ENCODE measurements at places on chromosomes 4 and X.

- DNase-seq: no peak
Observed at GRCh38 chrX:43527801-43528200, 128.3 kb upstream of the MAOA start.

GRCh38 chr4:82247629-82248028 is 126.2 kb downstream of the HNRNPD start:
- DNase-seq: no peak

DNA sequence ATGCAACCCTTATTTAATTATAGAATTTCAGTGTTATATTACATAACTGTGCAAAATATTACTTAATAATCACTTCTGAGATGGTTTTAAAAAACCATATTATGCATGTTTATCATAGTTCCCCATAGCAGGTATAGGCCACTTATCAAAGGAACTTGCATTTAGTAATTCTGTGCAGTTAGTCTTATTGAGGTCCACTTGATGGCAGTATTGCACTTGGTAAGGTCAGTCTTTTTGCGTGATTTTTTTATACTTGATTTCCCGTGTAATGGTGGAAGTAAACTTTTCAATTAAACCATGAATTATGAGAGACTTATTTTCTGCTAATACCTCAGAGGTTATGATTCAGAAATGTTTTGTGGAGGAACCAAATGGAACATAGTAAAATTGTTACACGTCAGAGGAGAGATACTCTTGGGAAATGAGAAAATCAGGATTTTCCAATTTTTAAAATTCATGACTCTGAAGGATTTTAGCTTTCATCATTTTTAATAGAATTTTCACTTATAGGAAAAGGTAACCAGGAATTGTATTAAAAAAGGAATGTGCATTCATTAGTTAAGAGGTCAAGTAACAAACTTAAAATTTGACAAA is 230.0 kb downstream of the CCSER1 start:
- DNase-seq: no peak

GRCh38 chrX:30224536-30224935 is 5.9 kb upstream of the MAGEB3 start:
- DNase-seq: no peak

- no peak for DNase-seq
Observed at GRCh38 chrX:1162119-1162916, 50.1 kb downstream of the CRLF2 start.

- DNase-seq: no peak
Observed at GRCh38 chrX:150326541-150327247, 36.4 kb upstream of the MAMLD1 start.

GRCh38 chr4:24489870-24490269 is 94.5 kb downstream of the DHX15 start:
- DNase-seq: no peak

DNA sequence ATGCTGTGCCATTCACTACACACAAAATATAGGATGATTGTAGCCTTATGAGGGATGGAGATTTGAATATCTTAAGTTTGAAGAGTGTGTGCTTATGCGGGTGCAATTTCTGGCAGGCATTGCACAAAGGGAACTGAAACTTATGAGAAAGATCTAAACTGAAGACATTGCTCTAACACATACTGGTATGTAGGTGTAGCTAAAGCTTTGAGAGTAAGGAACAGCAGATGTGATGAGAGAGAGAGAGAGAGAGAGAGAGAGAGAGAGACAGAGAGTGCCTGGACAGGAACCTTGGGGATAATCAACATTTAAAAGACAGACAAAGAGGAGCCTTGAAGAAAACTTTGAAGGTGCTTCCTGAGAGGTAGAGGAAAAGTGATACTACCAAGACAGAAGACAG is 379.7 kb downstream of the SPRY1 start:
- DNase-seq: no peak

GRCh38 chrX:32614707-32615106 is 596.6 kb downstream of the DMD start:
- DNase-seq: no peak

DNA sequence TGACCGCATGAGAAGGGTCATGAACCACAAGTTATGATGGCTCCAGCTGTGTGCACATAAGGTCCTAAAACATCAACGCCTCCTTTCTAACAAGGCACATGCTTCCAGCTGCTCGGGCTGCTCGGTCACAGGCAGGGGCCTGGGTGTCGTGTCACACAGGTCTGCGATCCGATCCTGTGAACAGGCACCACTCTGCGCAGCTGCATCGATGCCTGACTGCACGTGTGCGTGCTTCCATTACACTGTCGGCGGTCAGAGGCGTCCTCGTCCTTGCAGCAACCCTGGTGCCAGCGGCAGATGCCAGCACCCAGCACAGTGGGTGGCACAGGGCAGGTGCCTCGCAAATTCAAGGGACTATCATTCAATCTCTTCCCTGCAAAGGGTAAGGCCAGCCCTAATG is 23.9 kb downstream of the ZFYVE28 start:
- DNase-seq: no peak

DNA sequence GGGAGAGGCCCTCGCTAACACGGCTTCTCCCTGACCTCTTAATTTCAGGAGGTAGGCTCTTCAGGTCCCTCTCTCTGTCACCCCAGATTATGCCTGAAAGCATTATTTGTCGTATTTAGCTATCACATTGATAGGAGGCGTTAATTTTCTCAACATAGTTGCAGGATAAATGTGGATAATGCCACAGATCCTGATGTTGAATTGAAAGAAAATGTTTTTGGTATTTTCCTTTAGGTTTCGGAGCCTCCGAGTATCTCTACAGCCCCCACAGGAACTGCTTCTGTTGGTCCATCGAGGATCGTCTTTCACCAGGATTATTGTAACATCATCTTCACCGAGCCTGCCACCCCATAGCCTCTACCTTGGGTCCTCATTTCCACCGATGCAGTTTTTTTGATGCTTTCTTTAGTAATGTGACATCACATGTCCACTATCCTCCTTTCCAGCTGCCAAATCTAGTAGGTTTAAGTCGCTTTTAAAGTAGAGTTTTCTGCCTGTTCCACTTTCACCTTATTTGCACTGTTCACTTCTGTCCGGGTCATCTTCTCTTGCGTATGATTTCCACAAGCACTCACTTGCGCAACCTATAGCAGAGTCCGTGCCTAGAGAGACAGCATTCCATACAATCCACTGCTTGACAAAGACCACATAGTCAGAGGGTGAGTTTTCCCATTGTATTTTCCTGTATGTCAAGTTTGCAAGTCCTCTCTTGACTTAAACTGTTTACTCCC is 665 bp downstream of the TIGD2 start:
- no peak for DNase-seq

DNA sequence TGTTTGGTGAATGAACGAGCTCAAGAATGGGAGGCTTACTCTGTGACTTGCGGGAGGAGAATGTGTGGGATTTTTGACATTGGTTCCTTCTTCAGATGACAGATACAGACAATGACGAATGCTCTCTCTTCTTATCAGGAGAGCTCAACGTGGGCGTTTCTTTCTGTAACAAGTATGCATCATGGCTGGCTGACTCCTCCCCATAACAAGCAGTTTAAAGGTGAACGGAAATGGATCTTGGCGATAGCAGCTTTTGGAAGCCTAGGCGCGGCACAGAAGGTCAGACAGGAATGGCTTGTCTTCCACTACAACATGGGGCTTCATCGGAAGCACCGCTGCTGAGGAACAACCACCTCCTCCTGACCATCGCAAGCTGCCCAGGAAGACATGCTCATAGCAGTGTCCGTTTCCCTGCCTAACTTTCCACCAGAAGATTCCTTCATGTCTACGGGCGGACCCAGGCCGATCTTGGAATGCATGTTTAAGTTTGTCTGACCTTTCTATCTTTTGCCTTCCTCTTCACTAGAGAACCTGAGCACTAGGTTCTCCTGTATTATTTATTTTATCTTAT is 18.3 kb upstream of the ACSL1 start:
- no peak for DNase-seq

DNA sequence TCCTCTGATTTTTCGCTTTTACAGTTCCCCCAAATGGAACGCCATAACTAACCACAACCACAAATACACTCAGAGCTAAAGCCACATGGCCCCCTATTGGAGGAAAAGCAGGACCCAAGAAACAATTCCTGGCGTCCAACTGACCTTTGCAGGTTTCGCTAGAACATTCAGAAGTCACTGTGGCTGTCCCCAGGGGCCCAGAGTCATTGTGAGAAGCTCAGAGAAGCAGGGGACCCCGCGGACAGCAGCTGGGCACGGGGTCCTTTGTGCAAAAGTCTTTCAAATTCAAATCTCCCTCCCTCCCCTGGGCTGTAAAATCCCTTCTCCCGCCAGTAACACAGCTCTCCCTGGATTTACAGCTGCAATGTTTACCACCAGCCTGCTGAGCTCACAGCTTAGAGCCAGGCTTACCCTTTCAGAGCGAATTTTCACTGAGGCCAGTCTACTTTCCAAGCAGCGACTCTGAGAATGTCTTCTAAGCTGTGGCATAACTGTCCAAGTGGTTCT is 214.8 kb downstream of the CRLF2 start:
- DNase-seq: no peak

DNA sequence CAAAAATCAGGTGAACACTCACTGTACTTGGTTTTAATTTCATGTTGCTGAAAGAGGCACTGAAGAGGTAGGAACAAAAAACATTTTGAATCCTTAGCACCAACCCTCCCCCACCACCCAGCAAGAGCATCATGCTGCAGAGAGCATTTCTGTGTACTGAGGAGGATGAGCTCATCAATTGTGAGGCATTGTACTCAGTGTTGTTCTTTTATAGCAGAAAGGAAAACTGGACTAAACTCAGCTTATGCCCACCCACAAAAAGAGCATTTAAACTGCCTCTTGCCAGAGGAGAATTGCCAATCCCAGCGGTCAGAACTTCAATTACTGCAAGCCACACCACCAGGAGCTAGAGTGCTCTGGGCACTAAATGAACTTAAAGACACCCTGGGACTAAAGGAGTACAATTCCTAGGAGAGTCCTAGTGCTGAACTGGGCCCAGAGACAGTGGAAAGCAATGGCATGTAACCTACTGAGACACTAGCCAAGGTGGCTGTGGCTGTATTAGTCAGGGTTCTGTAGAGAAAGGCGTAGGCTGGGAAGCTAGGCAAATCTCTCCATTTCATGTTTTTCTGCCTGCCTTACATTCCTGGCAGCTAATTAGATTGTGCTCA is 280.7 kb upstream of the KLHL4 start:
- DNase-seq: no peak

- peak; percentile 38 for DNase-seq
Observed at GRCh38 chrX:103157496-103158316, 57.2 kb upstream of the BEX4 start.

DNA sequence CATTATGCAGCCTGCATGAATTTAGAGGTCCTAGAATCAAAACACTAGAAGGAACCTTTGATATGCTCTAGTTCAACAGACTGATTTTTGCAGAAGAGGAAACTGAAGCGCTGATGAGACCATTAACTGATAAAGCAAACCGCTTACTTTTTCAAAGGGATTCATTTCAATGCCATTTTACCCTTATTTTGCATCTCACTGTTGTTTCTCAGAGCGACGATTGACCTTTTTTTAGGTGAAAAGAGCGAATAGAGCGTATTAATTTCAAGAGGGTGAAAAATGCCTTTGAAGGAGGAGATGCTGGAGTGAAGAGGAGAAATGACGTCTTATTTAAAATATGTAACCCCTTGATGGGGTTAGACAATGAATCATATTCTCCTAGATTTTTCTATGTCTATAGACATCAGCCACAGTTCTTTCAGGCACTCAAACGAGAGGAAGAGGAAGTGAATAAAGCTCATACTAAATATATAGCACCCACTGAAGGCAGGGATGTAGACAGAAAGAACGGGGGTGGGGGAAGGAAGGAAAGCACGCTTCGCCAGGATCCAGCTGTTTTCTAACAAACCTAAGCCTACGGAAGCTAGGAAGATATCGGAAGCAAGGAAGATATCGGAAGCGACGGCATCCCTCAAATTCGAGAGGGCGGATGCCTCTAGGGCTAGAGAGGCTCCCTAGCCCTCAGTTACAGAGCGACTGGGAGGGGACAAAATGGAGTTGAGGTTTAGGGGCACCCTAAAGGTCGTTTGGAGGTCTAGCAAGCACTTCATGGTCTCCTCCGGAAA is 848 bp downstream of the ACSL4 start:
- no peak for DNase-seq

DNA sequence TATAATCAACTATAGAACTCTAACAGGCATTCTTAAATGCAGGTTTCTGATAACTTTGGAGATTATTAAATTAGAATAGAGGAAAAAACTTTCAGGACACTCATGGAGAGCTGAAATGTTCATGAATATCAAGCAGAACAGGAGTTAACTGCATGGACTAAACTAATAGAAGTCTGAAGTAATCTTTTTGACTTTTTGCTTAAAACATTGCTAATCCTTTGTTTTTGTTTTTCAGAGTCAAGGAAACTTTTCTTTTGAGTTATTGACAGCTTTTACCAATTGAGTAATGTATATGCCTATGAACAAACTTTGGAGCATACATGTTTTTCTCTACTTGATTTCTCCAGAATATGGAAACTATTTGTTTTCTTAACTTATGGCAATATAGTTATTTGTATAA is 112.5 kb downstream of the EIF4E start:
- DNase-seq: no peak

DNA sequence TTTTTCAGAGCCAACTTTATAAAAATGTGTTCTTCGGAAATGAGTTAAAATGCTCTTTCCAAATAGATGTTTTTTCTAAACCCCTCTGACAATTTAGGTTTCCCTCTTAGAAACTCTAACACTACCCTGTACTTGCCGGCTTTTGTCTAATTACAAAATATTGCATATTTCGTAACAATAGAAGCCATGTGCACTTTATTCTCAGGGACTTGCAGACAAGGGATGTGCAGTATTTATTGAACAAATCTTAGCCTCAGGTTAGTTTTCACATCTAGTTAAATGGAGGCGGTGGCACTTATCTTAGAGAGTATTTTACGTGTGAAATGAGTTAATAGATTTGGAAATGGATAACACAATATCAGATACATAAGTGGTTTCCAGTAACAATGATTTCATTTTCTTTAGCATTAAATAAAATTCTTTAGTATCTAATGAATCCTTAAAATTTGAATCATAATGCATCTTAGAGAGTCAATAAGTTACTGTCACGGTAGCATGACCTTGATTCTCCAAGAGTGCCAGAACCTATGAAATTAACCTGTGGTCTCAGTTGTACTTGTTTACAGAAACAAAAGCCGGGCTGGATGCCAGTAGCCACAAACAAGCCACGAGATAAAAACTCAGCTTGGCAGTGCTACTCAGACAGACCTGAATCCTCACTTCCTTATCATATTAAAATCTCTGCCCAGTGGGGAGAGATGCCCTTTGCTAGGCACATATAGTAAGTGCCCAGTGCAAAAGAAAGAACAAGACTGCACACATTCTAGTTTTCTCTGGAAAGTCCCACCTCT is 772 bp upstream of the PABPC4L start:
- no peak for DNase-seq

DNA sequence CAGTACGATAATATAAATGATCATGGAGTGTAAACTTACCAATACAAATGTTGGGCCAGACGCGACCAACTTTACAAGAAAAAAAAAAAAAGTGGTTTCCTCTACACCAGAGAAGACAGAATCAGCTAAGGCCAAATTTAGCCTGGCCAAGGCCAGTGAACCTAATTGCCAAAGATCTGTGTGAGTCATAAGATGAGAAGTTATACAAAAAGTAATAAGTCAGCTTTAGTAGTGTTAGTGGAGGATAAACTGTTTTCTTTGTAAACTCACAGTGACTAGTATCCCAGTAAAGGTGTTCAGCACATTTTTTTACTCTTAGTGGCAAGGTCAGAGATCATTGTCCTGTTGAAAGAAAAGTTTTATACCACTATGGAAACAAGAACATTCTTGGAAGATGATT is 531.4 kb upstream of the TECRL start:
- DNase-seq: no peak

GRCh38 chrX:35842674-35843073 is 44.5 kb downstream of the MAGEB16 start:
- DNase-seq: no peak
